ENCODE measurements at places on chromosomes 4 and X. TPM values are rescaled to one million over a fixed set of nuclear protein-coding genes. Genes with fewer than 3 reads are reported as not detected.

The ANTXR2 gene
- total RNA-seq: 4.3 TPM

The TGIF2LX gene
- total RNA-seq: not detected

The ERAS gene
- total RNA-seq: 0.19 TPM

The ABCG2 gene
- 20.5 TPM for total RNA-seq

The DDX3X gene
- total RNA-seq: 153 TPM

The GLRA2 gene
- not detected for total RNA-seq

The HTN3 gene
- total RNA-seq: not detected

The RBM47 gene
- total RNA-seq: 18.7 TPM

Measured in A549 treated with ZK216348 at 1 μM for 4 hours (cell line).